ENCODE measurements at places on chromosomes 1 and 21.

- DNase-seq = no peak
These were observed 1639.3 kb downstream of the MRPL39 start for GRCh38 chr21:23968008-23968407.

GRCh38 chr1:42075179-42075578 is 78.0 kb upstream of the GUCA2B start:
- DNase-seq = no peak

- DNase-seq = no peak
These were observed 42.5 kb upstream of the LRRN2 start for GRCh38 chr1:204728045-204728444.

GRCh38 chr1:172460177-172460576 is 16.3 kb upstream of the PIGC start:
- DNase-seq = no peak

DNA sequence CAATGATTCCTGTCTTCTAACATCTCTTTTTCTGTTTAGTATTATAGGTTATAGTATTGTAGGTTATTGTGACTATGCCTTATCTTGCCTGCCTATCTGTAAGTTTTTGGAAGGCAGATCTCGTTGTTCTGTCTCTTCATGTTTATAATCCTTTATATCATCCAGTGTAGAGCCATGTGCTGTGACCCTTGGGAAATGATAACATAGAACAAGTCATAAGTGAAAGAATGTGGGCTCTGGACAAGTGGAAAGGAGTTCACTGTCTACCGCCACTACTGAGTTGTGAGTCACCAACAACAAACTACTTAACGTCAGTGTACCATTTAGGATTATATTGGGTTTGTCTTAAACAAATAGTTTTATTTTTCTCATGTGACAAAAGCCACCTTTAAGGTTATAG is 139.3 kb downstream of the LYPLAL1 start:
- DNase-seq = peak; percentile 67

DNA sequence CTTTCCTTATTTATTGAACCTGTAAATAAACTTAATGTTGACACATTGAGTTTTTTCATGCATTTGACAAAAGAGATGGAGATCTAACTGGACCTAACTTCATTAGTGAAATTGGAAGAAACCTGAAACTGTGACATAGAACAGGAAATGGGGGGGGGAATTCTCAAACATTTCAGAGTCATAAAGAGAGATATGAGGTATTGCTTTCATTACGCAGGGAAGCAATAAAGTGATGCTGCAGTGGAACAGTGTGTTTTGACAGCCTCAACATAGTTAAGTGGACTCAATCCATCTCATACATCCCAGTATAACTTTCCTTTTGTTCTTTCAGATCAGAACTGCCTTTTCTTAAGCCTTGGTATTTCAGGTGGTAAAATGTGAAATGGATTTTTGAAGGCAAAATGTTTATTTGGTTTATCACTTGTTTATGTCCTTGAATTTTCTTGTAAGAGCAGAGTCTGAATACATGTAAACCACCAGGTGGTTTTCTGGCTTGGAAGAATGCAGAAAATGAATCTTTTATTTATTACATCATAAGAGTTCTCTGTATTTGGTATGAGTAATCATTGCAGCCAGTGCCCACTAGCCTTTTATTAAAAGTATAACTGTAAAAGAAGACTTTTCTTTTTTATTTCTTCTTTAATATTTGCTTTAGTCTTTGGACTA is 132.5 kb downstream of the ZNF326 start:
- no peak for DNase-seq

- DNase-seq = peak; percentile 95
These were observed 618.4 kb upstream of the USP24 start for GRCh38 chr1:55833529-55834091.

DNA sequence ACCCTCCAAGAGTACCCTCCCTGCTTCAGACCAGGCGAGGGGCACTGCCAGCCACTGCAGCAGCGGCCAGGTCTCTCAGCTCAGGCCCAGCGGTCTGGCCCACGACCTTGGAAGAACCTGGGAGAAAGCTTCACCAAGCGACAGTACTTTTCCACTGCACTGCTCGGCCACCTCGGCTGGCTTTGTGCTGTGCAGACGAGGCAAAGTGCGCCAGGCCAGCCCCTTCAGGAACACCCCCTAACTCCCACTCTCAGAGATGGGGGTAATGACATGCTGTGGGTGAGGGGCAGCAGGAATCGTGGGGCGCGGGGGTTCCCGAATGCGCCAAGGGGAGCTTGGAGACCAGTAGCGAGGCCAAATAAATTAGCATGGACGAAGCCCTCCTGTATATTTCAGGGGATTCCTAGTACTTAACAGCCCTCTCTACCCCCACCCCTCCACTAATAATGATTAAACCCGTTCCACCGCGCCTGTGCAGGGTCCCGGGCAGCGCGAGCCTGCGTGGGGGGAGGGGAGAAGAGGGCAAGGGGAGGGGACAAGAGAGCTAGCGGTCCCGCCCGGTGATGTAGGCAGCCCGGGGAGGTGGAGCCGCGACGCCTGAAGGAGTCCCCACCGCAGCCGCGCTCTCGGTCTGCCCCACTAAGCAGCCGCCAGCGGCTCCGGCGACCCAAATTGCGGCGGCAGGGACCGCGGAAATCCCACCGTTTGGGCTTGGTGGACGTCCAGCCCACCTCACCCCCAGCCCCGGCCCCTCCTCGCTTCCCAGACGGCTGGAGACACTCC is at the start of gene FAM43B:
Gene FAM43B, plus strand, starts transcription at position 629 of the 783 bp plus-strand sequence. CDS start 401 bp downstream, outside the sequence.
- peak; percentile 36 for DNase-seq

- peak; percentile 90 for DNase-seq
These were observed 17.6 kb downstream of the HTR6 start for GRCh38 chr1:19682257-19682656.

- peak; percentile 43 for DNase-seq
These were observed 76.1 kb downstream of the SIPA1L2 start for GRCh38 chr1:232553809-232554208.

DNA sequence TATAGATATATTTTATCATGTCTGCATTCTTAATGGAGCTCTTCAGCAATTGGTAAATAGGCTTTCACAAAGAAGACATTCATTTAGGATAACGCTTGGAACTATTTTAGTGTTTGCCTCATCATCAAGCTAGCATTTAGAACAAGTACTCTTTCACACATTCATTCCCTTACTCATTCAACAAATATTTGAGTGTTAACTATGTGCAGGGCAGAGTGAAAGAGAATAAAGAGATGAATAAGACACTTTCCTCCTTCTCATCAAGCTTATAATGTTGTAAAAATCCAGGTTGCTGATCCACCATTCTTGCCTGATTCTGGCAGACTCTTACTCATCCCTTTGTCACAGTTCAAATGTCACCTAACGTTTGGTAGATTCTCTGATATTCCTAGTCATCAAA is 386.3 kb upstream of the BEND5 start:
- peak; percentile 89 for DNase-seq

DNA sequence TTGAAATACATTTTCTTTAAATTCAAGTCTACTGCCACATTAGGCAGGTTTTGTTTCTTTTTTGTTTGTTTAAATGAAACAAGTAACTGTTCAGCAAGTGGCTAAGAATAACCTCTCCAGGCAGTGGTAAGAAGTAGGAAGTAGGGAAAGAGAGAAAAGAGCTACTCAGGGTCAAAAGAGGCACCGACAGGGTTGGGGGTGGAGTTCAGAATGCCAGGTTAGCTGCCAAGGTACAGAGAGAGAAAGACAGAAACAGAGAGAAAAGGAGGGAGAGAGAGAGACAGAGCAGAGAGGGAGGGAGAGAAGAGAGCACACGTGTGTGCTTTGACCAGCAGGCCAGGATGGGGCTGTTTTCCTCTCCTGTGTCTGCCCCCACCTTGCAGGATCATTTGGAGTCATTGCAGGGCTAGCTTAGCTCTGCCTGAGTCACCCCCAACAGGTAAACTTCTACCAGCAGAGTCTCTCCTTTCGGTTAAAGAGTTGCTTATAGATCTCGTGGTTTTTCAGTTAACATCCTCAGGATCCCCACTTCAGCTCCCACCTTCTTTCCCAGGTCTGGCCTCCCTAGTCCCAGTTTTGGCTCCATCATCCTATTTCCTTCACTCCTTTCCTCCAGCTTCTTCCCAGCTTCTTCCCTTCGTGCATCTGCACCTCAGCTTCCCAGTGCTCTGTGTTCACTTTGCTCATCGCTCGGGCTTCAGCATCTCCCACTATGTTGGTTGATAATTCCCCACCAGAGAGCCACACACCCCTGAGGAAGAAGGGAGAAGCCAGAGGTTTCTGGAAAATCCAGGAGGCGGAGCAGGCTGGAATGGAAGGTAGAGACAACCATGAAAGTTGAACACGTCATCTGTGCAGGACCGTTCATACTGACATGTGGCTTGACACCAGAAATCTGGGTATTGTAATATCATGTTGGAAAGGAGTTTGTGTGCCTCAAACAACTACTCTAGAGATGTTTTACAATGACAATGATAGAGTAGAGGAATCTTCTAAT is 21.8 kb upstream of the RAB4A start:
- no peak for DNase-seq

DNA sequence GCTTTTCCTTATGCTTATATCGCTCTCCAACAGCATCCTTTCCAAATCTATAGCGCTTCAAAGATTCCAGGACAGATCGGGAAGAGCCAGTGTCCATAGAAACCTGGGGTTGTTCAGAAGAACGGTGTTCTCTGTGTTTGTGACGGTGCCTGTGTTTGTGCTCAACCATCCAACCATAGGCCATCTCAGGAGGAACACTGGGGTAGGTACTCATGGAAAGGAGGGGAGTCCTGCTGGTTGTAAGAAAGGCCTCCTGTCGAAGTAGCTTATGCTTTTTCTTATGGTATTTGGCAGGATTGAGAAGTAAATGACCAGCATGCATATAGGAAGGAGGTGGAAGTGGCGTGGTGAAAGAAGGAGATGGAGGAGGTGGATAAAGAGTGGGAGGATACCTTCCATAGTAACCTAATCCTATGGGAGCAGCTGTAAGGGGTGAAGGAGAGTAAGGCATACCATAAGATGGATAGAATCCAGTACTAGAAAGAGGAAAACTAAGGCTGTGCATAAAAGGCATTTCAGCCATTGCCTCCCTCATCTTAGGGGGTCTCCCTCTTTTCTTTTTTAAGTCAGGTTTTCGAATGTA is 84.2 kb downstream of the ASH1L start:
- DNase-seq = no peak

DNA sequence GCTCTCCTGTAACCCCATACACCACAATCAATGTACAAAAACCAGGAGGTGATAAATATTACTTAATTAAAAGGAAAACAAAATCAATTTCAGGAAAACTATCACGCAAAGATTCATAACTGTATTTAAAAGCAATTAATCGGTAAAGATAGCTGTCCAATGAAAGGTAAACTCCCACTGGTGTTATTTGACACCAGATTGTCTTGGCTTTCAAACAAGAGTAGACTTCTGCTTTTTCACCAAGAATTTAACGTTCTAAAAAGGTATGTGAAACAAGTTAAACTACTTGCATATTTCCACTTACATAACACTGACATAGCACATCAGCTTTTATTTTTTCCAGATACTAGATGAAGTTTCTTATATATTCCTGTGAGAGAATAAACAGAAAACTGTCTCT is 3.5 kb downstream of the PLPP3 start:
- DNase-seq = no peak

- DNase-seq = no peak
These were observed 58.9 kb downstream of the C1orf94 start for GRCh38 chr1:34235594-34235993.

- no peak for DNase-seq
These were observed 66.6 kb downstream of the HMGB4 start for GRCh38 chr1:33930346-33931110.

- DNase-seq = peak; percentile 59
These were observed 22.0 kb downstream of the TSPAN2 start for GRCh38 chr1:115067161-115067859.

DNA sequence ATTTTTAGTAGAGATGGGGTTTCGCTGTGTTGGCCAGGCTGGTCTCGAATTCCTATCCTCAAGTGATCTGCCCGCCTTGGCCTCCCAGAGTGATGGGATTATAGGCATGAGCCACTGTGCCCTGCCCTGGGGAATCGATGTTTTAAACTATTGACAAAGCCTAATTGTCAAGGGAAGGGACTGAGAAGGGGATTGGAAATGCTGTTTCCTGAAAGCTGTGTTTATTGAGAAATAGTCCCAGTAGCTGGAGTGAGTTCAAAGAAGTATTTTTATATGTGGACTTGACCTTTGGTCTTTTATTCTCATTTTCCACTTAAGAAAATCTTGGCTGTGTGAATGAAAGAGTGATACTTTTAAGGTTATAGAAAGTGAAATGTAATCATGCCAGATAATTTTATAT is 47.5 kb downstream of the KIF1B start:
- DNase-seq = no peak

DNA sequence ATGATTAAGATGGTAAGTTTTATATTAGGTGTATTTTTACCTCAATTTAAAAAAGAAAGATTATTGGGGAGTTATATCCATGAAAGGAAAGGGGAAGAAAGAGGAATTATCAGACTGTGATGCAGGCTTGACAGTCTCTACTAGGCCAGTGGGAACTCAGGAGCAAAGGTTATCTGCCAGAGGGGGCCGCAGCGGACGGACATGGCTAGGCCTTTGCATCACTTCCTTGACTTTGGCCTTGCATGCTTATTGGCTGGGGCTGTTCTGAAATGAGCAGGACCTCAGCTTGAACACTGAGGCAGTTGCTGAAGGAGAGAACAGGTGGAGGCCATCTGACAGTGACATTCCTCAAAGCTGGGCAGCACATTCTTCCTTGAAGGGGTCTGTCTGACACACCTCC is 150.9 kb downstream of the CYYR1 start:
- no peak for DNase-seq

DNA sequence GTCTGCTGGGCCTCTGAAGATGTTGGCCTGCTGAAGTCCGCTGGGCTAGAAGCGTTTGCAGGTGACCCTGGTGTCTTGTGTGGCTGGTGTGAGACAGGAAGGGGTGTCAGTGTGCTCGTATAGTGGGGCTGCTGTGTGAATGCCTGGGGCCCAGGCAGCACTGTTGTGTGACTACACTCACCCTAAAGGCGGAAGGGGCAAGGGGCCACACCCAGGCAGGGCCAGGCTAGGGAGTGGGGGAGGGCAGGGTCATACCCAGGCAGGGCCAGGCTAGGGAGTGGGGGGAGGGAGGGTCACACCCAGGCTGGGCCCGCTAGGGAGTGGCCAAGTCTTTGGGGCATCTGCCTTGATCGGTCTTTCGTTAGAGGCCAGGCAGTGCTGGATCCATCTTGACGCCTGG is 25.0 kb downstream of the PDXK start:
- DNase-seq = no peak

GRCh38 chr21:44086636-44087425 is 20.4 kb upstream of the PWP2 start:
- DNase-seq = no peak

DNA sequence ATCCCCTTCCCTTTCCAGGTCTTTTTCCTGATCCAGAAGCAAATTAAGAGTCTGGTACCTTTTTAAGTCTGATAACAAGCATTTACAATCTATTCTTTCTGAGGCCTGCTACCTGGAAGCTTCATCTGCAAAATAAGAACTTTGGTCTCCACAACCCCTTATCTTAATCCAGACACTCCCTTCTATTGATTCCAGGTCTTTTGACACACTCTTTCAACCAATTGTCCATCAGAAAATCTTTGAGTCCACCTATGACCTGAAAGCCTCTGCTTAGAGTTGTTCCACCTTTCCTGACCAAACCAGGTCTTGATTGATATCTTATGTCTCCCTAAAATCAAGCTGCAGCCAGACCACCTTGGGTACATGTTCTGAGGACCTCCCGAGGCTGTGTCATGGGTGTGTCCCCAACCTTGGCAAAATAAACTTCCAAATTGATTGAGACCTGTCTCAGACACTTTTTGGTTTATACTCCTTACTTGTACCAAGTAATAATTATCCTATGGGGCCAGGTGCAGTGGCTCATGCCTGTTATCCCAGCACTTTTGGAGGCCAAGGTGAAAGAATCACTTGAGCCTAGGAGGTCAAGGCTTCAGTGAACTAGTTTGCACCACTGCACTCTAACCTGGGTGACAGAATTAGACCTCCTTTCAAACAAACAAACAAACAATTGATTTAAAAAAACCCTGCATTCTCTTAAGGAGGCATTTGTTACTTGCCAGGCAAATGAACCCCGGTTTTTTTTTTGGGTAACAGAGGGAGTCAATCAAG is 126.1 kb downstream of the MAP3K21 start:
- DNase-seq = no peak
